G401 (cell line): ENCODE measurements at places on chromosomes 11 and 22.

GRCh38 chr11:6390718-6391469 lies 620 bp downstream of the SMPD1 start:
- peak; percentile 41 for DNase-seq

DNA sequence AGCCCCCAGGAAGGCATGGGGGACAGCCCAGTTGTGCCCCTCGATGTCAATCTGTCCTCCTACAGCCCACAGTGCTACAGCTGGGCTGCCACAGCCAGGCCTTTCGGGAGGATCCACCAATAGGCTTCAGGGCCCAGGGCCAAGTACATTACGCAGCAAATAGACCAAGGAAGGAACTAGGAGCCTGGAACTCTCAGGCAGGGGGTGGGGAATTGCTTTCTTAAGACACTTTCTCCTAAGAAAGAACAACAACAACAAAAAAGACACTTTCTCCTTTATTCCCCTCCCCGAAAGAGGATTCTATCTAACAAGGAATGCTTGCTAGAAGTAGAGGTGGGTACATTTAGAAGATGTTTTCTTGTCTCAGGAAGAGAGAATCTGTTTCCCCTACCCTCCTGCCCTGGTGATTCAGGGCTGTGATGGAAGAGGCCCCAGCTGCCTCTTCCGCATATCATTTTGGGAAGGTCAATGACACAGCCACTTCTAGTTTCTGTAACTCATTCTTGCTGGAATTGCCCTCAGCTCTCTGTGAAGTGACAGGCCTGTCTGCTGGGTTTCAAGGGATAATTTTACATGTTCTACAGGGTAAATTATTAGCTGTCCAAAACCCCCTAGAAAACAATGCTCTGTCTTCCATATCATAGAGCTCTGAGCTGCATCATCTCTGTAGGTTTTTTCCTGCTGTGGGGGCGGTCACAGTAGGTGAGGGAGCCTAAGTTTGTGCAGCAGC lies 6.0 kb upstream of the MALAT1 start:
- DNase-seq, result peak; percentile 81

DNA sequence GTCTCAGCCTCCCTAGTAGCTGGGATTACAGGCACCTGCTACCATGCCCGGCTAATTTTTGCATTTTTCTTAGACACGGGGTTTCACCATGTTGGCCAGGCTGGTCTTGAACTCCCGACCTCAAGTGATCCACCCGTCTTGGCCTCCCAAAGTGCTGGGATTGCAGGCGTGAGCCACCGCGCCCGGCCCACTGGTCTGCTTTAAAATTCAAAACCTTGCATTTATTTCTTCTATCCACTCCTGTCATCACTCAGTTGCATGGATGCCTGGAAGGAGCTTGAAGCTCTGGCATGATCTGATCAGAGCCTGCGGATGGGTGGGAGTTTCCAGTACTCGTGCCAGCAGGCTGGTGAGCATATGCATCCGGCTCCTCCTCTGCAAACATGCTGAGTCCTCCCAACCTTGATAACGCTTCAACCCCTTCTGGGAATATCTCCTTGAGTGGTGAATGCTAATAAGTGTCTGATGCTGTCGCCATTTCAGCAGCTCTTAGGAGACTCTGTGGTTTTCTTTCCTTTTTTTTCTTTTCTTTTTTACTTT lies 39.6 kb downstream of the UBASH3B start:
- DNase-seq, result no peak

DNA sequence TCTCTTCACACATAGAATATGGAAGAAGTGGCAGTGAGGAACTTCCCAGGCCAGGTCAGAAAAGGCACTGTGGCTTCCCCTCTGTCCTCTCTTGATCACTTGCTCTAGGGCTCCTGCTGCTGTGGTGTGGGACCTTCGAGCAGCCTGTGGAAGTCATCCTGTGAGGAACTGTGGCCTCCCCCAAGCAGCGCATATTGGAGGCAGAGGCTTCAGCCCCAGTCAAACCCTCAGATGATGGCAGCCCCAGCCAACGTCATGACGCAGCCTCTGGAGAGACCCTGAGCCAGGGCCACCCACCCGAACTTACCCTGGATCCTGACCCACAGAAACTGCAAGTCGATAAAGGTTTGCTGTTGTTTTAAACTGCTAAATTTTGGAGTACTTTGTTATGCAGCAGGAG lies 444.9 kb downstream of the TBC1D22A start:
- no peak for DNase-seq

GRCh38 chr22:41713004-41713403 lies 13.7 kb downstream of the MEI1 start:
- no peak for DNase-seq

DNA sequence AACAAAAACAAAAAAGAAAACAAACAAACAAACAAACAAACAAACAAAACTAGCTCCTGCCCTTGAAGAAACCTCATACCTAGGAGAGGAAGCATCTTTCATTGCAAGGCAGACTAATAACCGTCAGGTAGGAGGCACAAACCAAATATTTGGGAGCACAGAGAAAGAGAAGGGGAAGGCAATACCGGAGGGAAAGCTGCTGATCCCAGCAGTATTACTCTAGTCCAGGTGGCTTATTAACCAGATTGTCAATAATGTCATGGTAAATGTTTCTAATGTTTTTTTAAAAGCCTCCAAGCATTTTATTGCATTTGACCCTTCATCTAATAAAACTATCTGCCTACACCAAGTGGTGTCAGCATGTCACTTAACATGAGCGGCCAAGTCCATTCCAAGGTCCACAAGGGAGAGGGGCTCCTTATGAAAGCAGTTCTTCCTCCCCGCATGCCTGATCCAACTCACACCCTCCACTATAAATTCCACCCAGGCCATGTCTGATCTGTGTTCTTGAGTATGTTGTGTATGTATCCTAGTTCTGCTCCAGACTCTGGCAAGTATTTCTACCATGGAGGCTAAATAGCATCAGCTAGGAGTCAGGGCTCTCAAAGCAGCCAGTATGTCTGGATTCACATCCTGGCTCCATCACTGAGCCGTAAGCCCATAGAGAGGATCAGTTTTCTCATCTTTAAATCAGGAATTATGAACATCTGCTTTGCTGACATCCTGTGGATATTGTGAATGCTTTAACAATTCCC lies 208.1 kb upstream of the TENM4 start:
- no peak for DNase-seq

DNA sequence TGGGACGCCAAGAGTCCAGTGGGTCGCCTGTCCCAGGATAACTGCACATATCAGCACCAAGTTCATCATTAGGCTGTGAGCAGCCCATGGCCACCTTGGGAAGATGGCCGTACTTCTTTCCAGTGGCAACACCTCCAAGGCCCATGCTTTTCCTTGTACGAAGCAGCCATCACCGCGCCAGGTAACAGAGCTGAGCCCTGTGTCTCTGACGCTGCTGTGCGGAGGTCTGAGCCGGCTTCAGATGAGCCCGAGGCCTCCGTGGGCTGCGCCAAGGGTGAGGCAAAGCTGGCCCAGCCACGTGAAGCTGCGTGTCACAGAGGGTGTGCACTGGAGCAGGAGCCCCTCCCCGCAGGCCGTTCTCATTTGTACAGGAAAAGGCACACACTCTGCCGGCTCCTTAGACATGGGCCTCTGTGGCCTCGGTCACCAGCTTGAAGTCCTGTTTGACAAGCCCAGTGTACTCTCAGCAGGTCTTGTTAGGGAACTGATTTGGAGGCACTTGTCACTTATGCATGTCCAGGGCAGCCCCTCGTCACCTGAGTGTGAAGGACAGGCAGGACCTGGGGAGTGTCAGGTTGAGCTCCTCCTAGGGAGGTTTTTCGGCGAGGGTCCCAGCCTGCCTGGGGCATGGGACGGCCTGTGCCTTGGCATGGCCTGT lies 401.5 kb downstream of the TBC1D22A start:
- DNase-seq, result no peak

DNA sequence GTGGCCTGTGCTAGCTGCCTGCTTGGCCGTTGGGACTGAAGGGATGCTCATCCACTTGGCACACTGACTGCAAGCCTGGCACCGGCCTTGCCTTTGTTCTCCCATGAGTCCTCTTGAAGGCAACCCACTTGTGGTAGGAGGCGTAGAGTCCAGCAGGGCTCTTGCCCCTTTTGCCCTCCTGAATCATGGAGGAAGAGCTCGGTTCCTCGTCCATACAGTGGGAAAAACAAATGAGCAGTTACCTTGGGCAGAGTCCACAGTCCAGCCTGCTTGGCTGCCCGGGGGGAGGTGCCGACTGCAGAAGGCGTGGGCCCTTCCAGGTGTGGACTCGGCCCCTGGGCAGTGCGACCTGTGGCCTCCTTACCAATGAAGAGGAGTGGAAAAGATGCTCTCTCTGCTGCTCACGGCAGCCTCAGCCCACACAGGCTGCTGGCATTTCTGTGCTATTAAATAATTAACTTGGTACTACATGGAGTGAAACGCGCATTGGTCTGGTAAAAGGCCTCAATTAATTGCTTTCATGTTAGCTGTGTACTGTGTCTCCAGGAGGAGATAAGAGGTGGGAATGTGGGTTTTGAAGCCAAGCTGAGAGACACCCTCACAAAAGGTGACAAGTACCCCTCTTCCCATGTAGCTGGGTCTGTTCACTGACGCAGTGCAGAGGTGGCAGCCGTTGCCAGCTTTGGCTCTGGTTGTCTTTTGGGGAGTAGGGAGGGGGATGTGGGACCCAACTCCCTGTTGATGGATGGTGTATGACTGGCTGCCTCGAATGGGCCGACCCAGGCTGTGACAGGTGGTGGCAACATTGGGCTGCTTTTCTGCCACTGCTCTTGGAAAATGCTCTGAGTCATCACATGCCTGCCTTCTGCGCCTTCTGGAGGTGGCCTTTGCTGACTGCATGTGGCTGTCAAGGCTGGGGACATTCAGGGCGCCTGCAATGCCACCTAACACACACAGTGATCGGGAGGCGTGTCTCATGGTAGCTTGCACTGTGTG lies 26.8 kb upstream of the B3GAT1 start:
- peak; percentile 10 for DNase-seq

DNA sequence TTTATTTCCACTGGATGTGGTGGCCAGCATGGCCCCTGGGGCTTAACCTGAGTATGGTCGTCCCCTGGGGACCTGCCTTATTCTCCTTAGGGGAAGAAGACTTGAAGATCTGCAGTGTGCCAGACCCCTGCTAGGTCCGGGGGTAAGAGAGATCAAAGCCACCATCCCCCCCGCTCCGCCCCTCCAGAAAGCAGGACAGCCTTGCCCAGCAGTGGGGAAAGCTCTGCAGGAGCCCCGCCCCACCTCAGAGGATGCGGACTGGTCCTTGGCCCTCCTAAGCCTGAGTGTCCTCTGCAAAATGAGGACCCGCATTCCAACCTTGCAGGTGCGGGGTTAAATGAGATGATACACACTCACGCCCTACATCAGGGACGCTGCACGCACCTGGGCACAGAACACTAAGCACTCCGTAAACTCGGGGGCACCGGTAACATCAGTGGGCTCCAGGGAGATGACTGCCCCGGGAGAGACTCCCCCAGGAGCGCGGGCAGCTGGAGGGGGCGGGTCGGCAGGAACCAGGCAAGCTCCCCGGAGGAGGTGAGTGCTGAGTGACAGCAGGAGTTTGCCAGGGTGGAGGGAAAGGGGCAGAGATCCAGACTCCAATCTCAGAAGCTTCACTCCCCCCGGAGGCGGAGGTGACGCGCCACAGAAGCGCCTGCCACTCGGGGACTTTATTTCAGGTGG lies 564 bp upstream of the ANO1 start:
- no peak for DNase-seq

- peak; percentile 94 for DNase-seq
These were observed 56.0 kb upstream of the BID start for GRCh38 chr22:17830043-17830961.

GRCh38 chr11:76269661-76270261 lies 63.5 kb upstream of the WNT11 start:
- DNase-seq, result no peak

GRCh38 chr11:27507557-27508322 lies 1.2 kb upstream of the LIN7C start:
- DNase-seq, result no peak

GRCh38 chr11:94834911-94835593 lies 66.9 kb downstream of the AMOTL1 start:
- no peak for DNase-seq

- no peak for DNase-seq
These were observed 405.3 kb upstream of the LUZP2 start for GRCh38 chr11:24091594-24091993.

DNA sequence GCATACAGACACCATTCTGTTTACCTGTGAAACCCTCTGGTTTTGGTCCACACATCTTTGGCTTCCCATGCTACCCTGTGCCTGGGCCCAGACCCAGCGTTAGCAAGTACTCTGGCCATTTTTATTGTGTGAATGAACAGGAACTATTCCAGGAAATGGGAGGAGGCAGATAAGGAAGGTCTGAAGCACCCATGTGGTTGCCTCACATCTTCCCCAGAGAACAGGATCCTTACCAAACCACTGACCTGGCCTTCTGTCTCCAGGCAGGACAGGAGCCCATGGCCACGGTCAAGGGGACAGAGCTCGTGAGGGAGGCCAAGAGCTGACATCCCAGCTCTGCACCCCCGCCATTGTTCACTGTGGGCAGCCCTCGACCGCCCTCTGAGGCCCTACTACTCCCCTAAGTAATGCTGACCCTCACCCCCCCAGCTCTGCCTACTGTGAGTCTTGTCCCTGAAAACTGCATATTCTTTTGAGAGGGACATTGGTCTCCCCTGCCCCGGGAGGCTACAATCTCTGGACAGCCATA lies 97.7 kb upstream of the TP53I11 start:
- DNase-seq, result peak; percentile 34

GRCh38 chr22:17880020-17880419 lies 105.8 kb upstream of the BID start:
- peak; percentile 71 for DNase-seq

- DNase-seq, result peak; percentile 92
These were observed 27.1 kb downstream of the ARAP1 start for GRCh38 chr11:72724851-72725723.
